BJ (cell line): ENCODE measurements at places on chromosomes 7 and 10. TPM values are rescaled to one million over a fixed set of nuclear protein-coding genes. Genes with fewer than 3 reads are reported as not detected.

The PRPS1L1 gene
- polyA plus RNA-seq = not detected in 2 replicates

The FBXO24 gene
- 0.33 and 0.40 TPM in 2 replicates for polyA plus RNA-seq

The VPS37D gene
- polyA plus RNA-seq = 2.2 and 3.3 TPM in 2 replicates

The NPSR1 gene
- polyA plus RNA-seq = not detected in 2 replicates

The ARHGAP21 gene
- 75.8 and 99.4 TPM in 2 replicates for polyA plus RNA-seq
